ENCODE measurements at places on chromosomes 16 and 17.
A peak's percentile ranks its signal among the peaks of the same experiment; 100 is the strongest.

GRCh38 chr17:43515656-43516055 lies 30.5 kb downstream of the ETV4 start:
- DNase-seq, result no peak

GRCh38 chr17:21106316-21106715 lies 20.4 kb upstream of the DHRS7B start:
- no peak for DNase-seq

DNA sequence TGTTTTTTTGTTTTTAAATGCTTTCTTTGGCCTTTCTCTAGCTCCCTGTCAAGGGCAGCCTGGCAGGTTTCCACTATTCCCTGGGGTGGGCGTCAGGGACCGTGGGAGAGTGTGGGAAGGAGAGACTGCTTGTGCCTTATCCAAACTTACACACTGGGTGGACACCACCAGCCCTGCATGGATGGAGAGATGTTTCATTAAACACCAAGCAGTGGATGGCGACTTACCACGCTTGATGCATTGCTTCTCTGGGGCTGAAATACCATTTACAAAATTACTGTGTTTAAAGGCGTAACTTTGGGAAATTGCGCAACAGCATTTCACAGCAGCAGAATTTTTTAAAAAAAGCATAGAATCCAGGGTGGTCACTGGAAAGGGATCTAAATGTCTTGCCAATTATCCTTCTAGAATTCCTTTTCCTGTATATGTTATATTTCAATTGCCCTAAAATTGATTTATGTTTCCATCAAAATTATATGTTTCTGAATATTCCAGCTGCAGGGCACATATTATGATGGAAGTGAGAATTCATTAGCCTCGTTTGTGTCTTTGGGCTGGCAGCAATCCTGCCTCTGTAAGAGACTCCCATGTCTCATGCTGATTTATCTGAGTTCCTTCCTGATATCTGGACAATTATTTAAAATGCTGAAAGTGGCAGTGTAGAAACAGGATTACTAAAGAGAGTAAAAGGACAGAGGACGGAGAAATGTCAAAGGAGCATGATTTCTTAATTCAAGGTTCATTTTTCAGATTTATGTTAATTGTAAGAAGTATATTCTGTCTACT lies 247.3 kb downstream of the GRIN2A start:
- DNase-seq, result no peak

- no peak for DNase-seq
These were observed 43.9 kb downstream of the KLHDC4 start for GRCh38 chr16:87721622-87722585.

- DNase-seq, result no peak
These were observed 4.2 kb upstream of the CMTM2 start for GRCh38 chr16:66575060-66575459.

DNA sequence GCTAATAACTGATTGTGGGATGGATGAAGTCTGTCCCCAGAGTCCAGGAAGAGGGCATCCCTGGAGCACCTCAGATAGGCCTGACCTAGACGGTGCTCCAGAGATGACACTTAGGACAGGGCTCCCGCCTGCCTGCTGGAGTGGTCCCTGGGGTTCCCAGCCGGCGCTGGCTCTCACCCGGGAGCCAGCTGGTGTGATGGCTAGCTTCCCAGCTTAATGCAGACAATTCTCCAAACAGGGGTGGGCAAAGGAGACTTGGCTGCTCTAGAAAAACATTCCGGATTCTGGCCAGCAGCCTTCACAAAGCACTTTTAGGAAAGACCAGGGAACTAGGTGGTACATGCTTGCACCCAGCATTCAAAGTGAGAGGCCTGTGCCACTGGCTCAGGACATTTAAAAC lies 18.6 kb downstream of the ACE start:
- DNase-seq, result no peak

GRCh38 chr17:80872501-80873306 lies 118.9 kb upstream of the CHMP6 start:
- no peak for DNase-seq

DNA sequence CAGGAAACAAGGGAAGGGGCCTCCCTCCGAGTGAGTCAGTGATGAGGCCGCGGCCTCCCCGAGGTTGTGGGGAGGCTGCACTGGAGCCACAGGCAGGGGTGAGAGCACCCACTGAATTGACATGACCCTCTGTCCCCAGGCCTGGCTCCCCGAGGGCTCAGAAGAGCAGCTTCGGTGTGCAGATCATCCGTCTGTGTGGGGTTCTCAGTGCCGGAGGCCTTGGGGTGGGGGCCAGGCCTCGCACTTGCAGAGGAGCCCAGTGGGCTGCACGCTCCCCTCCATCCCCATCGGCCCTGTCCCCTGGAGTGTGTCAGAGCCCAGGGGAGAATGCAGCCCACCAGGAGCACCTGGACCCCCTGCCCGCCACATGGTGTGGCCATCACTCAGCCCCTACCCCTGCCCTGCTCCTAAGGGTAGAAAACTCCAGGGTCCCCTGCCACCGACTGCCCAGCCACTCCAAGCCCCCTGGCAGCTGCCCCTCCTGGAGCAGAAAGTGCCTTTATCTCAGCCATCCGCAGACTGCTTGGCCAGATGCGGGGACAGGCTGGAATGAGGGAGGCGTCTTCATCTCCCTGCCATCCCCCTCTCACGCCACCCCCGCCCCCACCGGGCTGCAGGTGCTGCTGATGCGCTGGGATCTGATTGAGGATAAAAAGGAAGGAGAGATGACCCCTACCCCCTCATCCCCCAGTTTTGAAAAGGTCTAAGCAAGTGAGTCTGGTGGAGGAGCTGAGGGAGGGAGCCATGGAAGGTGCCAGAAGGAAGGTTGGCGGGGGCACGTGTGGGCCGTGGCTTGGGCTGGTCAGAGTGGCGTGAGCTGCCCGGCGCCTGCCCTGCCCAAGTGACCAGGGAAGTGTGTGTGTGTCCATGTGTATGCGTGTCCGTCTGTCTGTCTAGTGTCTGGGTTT lies 358.3 kb downstream of the SEC14L1 start:
- DNase-seq, result no peak

DNA sequence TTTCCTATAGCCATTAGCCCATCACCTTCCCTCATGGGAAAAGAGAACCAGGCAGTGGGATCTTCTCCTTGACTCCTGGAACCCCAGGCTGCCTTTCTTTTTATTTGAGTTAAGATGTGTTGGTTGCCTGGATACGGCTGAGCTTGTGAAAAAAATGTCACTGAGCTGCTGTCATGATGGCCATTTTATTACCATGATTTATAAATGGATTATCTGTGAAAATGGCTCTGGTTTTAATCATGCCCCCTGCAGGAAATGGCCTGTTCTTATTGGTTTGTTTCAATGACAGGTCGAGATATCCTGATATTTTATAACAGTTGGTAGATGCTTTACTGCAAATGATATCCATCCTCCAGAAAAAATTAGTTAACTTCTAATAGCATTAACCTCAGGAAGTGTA lies 640.4 kb downstream of the CDH11 start:
- no peak for DNase-seq

GRCh38 chr16:20336955-20337354 lies 9.6 kb upstream of the GP2 start:
- no peak for DNase-seq

DNA sequence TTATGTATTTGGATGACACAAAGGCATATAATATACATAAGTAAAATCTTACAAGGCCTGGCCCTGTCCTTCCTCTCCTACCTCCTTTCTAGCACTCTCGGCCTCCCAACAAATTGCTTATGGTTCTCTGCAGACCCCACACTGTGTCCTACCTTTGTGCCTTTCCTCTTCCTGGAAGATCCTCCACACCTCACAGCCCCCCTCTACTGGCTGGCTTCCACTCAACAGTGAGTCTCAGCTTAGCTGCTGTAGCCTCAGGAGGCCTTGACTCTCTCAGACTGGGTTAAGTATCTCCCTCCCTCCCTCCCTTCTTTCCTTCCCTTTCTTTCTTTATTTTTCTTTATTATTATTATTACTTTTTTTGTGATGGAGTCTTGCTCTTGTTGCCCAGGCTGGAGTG lies 8.3 kb upstream of the SLC52A1 start:
- no peak for DNase-seq

- no peak for DNase-seq
These were observed 13.4 kb downstream of the MYO1D start for GRCh38 chr17:32863559-32863958.

DNA sequence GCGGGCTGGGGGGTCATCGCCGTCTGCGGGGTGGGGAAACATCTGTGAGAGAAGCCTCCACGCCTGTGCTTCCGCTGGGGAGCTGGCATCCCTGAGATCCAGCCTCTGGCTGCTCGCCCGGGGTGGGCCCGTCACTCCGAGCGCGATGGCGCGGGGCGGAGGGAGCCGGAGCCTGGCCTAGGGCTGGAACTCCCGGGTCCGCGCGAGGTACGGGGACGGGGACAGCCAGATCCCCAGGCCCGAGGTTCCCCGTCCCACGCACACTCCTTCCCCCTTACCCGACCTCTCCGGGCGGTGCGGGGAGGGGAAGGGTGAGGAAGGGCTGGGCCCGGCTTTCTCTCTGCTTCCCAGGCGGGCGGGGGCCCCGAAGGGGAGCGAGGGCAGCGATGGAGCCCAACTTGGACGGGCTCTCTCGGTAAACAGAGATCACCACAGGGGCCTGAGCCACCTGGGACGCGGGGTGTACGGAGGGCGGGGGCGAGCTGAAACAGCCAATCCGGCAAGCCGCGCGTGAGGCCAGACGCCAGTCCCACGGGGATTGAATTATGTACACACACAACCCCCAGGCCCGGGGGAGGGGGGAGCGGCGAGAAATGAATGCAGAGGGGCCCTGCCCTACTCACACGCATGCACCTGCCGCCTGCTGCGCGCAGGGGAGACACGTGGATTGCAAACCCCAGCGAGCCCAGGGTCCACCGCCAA lies at the start of gene SLC16A11:
Gene SLC16A11 (minus strand): TSS at position 596 of the 702 bp plus-strand sequence. CDS start 579 bp downstream, at position 17.
- DNase-seq, result no peak

DNA sequence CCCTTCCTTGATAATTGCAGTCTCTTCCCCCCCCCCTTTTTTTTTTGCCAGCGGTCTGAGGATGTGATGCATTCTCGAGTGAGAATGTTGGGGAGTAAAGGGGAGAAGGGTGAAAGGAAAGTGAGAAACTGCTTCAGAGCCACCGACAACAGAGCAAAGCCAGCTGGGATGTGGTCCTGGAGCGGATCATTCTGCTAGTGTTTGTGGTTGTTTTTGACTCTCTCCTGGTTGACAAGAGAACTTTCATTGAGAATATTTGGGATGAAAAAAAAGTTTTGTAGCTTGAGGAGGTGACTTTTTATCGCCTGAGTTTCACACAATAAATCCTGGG lies 1.3 kb downstream of the NF1 start:
- DNase-seq, result no peak

DNA sequence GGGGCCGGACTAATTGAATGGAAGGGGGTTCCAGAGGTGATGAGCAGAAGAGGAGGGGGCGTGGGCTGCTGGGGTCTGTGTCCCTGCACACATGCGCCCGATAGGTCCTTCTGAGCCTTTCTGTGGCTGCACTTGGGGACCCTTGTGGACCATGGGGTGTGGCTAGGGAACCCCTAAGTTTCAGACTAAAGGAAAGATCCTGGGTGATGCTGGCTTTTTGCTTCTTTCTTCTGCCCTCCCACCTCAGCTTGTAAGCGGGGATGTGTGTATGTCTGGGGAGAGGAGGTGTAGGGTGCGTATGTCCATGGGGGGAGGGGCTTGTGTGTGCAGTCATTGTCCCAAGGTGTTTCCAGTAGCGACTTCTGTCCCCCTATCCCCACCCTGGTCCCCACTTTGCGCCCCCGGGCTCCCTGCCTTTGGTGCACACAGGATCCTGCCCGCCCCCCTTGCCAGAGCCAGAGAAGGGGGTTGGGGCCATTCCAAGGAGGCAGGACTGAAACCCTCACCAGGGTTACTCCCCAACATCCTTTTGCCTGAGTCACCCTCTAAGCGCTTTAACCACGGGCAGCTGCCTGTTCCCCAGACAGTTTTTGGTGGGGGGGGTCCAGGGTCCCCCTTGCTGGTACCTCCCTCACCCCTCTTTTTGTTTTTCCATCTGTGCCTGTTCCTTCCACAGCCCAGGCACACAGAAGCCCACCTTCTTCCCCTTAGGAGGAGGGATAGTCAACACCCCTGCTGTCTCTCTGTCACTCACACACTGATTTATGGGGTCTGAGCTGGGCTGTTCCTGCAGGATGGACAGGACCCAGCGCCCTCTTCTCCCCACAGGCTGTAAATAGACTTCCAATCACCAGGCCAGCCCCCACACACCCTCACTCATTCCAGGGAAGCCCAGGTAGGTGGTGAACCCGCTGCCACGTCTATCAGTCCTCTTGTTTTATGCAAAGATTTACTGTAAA lies 83.2 kb downstream of the ARHGAP23 start:
- DNase-seq, result peak; percentile 40

- no peak for DNase-seq
These were observed 61.5 kb upstream of the FBXO47 start for GRCh38 chr17:39028690-39029089.

DNA sequence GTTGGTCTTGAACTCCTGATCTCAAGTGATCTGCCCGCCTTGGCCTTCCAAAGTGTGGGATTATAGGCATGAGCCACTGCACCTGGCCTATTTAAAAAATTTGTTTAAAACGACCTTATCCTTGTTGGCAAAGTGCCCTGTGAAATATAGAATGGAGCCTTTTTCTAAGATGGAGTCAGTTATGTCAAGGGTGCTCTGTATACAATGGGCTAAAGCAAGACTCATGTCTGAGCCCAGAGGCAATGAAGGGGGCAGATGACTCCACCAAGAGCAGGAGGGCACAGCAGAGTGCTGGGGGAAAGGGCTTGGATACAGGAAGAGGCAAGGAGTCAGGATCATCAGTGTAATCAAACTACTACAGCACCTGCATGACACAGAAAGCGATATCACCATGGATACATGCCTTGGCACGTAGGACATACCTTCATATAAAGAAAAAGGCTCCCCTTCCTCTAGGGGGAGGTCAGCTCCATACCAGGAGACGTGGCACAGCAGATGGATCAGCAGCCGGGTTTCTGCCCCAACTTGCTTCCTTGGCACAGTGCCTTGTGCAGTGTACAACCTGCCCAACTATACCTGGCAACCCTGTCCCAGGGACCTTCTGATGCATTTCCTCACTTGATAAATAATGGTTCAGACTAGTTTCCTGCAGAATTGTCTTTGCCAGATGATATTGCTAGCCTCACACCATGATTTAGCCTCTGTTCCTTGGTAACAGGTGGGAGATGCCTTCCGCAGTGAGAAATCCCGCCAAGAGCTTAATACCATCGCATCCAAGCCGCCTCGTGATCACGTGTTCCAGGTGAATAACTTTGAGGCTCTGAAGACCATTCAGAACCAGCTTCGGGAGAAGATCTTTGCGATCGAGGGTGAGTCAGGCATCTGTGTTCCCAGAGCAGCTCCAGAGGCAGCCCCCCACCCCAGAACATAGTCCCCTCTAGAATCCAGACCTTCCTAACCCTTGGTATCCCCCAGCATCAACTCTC lies 15.3 kb downstream of the ITGAM start:
- peak; percentile 95 for DNase-seq

All from mammary epithelial cell (primary cell).